ENCODE measurements at places on chromosomes 1 and 21. TPM values are rescaled to one million over a fixed set of nuclear protein-coding genes. Genes with fewer than 3 reads are reported as not detected.

DNA sequence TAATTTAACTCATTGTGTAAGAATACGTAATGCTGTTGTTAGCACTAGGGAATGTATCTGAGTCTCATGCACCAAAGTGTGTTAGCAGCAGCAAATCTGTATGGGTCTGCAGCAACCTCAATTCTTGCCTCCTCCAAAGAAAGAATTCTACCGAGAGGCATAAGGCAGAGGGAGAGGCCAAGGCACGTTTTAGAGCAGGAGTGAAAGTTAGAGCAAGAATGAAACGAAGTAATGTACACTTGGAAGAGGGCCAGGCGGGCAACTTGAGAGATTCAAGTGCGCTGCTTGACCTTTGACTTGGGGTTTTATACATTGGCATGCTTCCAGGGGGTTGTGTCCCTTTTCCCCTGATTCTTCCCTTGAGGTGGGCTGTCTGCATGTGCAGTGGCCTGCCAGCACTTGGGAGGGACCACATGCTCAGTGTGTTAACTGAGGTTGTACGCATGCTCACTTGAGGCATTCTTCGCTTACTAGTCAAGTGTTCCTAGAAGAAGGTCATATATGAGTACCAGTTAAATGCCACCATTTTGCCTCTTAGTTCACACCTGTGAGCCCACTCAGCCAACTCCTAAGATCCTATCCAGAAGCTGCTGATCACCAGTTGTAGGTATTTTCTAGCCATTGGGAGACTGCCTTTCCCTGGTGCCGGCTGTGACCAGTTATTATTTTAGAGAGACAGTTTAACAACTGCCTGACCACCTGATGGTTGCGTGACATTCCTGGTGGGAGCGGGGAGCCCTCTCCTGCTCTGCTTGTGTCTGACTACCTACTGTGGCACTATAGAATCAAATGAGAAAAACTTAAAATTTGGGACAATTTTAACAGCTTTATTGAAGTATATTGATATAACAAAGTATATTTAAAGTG lies 2.7 kb upstream of the CNN3 start:
- peaks cover 13% of the 10 kb centered on the region for H3K4me1 ChIP-seq
- H3K36me3 ChIP-seq = peaks cover 2% of the 10 kb centered on the region
- DNase-seq = no peak
- no peak overlapping the region for H3K4me3 ChIP-seq

DNA sequence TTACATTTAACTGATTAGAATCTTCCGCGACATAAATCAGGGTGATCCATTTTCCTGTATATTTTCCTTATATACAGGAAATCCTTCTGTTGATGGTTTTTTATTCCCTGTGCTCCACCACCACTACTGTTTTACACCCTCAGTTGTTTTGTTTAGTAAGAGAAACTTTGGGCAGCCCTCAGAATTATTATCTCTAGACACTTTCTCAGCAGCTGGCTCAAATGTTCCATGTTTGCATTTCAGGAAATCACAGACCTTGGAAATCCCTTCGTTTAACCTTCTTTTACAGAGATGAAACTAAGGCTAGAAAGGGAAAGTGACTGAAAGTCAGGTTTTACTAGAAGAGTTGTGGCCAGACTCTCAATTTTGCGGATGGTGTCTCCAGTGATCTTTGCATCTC lies 15.2 kb downstream of the ZNF697 start:
- no peak overlapping the region for H3K27ac ChIP-seq
- no peaks in the 10 kb centered on the region for H3K36me3 ChIP-seq
- DNase-seq = no peak
- H3K4me3 ChIP-seq = no peak overlapping the region
- H3K4me1 ChIP-seq = no peaks in the 10 kb centered on the region

- H3K4me3 ChIP-seq = no peak overlapping the region
- H3K4me1 ChIP-seq = peaks cover 4% of the 10 kb centered on the region
- no peak for DNase-seq
- peaks cover 12% of the 10 kb centered on the region for H3K27me3 ChIP-seq
- H3K27ac ChIP-seq = no peak overlapping the region
- H3K36me3 ChIP-seq = no peaks in the 10 kb centered on the region
Measured at GRCh38 chr21:31781737-31782136, 49.8 kb upstream of the SCAF4 start.

Gene FCRL1
- total RNA-seq = not detected

Gene WDTC1
- 21.9 TPM for total RNA-seq

- H3K36me3 ChIP-seq = peaks cover 73% of the 10 kb centered on the region
- no peak overlapping the region for H3K27ac ChIP-seq
- H3K4me3 ChIP-seq = no peak overlapping the region
- peaks cover 13% of the 10 kb centered on the region for H3K4me1 ChIP-seq
- DNase-seq = no peak
Measured at GRCh38 chr21:32741336-32741735, 13.5 kb upstream of the SYNJ1 start.

DNA sequence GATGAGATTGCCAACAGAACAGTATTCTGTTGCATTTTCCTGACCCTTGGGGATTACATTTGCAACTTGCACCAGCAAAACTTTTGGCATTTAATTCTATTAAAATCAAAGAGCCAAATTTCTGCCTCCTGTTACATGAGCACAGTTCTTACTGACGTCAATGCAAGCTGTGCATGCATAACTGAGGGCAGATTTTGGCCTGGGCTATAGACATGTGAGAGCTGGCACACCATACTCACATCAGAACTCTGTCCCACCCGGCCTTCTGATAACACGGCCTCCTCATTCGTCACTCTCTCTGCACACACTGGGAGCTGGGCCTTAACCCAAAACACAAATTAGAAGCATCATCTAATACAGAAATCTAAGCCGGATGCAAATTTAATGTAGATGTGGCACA lies 31.5 kb downstream of the PAPPA2 start:
- no peak overlapping the region for H3K4me3 ChIP-seq
- no peaks in the 10 kb centered on the region for H3K4me1 ChIP-seq
- H3K27ac ChIP-seq = no peak overlapping the region
- no peaks in the 10 kb centered on the region for H3K36me3 ChIP-seq

DNA sequence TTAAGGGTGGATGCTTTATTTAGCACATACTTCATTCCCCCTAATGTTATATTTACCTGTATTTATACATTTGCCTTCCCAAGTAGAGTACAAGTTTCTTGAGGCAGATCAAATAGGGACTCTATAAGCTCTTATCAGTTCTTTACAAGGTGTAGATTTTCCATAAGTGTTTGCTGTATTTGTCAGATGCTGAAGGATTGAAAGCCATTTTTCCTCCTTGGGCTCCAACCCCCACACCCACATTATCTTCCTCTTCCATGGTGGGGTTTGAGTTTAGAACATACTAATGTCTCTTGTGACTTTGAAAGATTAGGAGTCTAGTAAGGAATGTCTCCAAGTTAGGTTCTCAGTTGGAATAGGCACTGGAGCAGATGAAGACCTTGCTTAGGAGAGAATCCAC lies 2.4 kb upstream of the CHI3L2 start:
- peak overlapping the region; percentile 59 for H3K4me3 ChIP-seq
- H3K4me1 ChIP-seq = peaks cover 91% of the 10 kb centered on the region
- DNase-seq = no peak
- H3K27me3 ChIP-seq = no peaks in the 10 kb centered on the region
- no peaks in the 10 kb centered on the region for H3K36me3 ChIP-seq
- H3K27ac ChIP-seq = peak overlapping the region; percentile 84

DNA sequence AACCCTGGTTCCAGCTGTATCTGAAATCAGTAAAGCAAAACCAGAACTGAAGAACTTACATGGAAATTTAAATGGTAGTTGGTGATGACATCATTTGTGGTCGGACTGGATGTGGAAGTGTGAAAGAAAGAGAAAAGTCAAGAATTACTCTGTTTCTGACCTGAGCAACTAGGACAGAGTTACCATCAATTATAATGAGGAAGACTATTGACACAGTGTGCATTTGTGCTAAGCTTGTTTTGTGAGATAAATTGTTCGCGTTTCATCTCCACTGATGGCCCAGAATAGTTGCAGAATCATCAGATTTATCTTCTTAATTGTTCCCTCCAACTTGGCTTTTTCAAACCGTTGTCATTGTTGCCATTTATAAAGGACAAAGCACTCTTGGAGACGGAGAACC lies 410.6 kb upstream of the DEPDC1 start:
- H3K27me3 ChIP-seq = no peaks in the 10 kb centered on the region
- DNase-seq = no peak
- no peaks in the 10 kb centered on the region for H3K36me3 ChIP-seq
- no peak overlapping the region for H3K27ac ChIP-seq

- H3K27me3 ChIP-seq = peaks cover 21% of the 10 kb centered on the region
- no peak for DNase-seq
- no peak overlapping the region for H3K27ac ChIP-seq
- H3K4me3 ChIP-seq = no peak overlapping the region
- H3K4me1 ChIP-seq = peaks cover 15% of the 10 kb centered on the region
Measured at GRCh38 chr21:46063734-46064680, 33.9 kb upstream of the COL6A2 start.

Gene FCMR
- 49.3 TPM for total RNA-seq

GRCh38 chr1:201511396-201511940 lies 4.5 kb upstream of the CSRP1 start:
- no peaks in the 10 kb centered on the region for H3K27me3 ChIP-seq
- H3K4me3 ChIP-seq = no peak overlapping the region
- peaks cover 11% of the 10 kb centered on the region for H3K4me1 ChIP-seq
- peaks cover 8% of the 10 kb centered on the region for H3K36me3 ChIP-seq
- H3K27ac ChIP-seq = no peak overlapping the region
- DNase-seq = no peak

DNA sequence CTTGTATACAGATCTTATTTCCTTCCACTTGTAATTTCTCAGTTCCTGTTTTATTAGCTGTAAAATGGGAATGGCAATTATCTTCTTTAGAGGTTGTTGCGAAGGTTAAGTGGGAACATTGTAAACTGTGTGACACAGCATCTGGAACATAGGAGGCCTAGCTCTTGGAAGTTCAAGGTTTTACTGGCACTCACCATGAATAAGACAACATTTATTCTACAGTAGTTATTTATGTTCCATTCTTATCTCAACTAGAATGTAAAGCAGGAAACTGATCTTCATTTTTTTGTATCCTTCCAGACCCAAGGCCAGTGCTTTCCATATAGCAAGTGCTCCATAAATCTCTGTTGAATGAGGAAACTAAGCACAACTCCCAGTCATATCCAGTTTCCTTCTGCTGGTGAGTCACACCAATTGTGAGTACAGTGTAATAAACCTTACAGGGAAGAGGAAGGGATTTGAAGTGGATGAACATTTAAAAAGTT lies 1.4 kb downstream of the BCL10 start:
- H3K36me3 ChIP-seq = peaks cover 37% of the 10 kb centered on the region
- no peak for DNase-seq
- H3K27ac ChIP-seq = peak overlapping the region; percentile 94
- H3K4me1 ChIP-seq = peaks cover 57% of the 10 kb centered on the region
- H3K4me3 ChIP-seq = peak overlapping the region; percentile 84
- no peaks in the 10 kb centered on the region for H3K27me3 ChIP-seq

GRCh38 chr1:36450919-36451305 lies 661 bp upstream of the OSCP1 start:
- peaks cover 11% of the 10 kb centered on the region for H3K36me3 ChIP-seq
- H3K4me1 ChIP-seq = peaks cover 16% of the 10 kb centered on the region
- DNase-seq = no peak
- no peaks in the 10 kb centered on the region for H3K27me3 ChIP-seq

DNA sequence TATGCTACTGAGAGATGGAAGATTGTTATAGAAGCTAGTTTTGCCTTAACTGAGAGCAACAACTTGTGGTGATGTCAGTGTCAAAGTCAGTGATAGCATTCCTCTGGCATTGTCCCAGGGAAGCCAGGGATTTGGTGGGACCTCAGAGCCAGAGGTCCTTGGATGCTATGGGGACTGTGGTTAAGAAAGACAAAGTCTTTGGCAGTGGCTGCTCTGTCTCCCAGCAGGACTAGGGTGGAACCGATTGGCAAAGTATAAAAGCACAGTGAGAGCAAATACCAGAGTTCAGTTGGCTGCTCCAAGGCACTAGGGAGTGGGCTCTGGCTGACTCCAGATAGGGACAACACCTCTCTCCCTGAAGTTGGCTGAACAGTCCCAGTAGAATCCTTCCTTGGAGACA lies 104.8 kb downstream of the GDAP2 start:
- H3K4me1 ChIP-seq = no peaks in the 10 kb centered on the region
- H3K27ac ChIP-seq = no peak overlapping the region
- peaks cover 16% of the 10 kb centered on the region for H3K27me3 ChIP-seq
- no peaks in the 10 kb centered on the region for H3K36me3 ChIP-seq

GRCh38 chr1:164723296-164723798 lies 164.4 kb downstream of the PBX1 start:
- H3K36me3 ChIP-seq = no peaks in the 10 kb centered on the region
- peaks cover 4% of the 10 kb centered on the region for H3K4me1 ChIP-seq
- DNase-seq = no peak
- peaks cover 4% of the 10 kb centered on the region for H3K27me3 ChIP-seq
- no peak overlapping the region for H3K4me3 ChIP-seq

- no peaks in the 10 kb centered on the region for H3K27me3 ChIP-seq
- H3K36me3 ChIP-seq = no peaks in the 10 kb centered on the region
- no peak overlapping the region for H3K4me3 ChIP-seq
- DNase-seq = no peak
Measured at GRCh38 chr1:206465951-206466350, 4.3 kb upstream of the IKBKE start.

GRCh38 chr1:6888268-6888667 lies 103.0 kb downstream of the CAMTA1 start:
- H3K4me1 ChIP-seq = peaks cover 7% of the 10 kb centered on the region
- H3K4me3 ChIP-seq = no peak overlapping the region
- no peak for DNase-seq
- no peaks in the 10 kb centered on the region for H3K27me3 ChIP-seq
- no peak overlapping the region for H3K27ac ChIP-seq

Gene EPS8L3
- total RNA-seq = not detected

Gene CCDC30
- total RNA-seq = 1.3 TPM

Gene PTGS2
- total RNA-seq = 1.1 TPM

Gene CHD5
- total RNA-seq = 0.76 TPM

DNA sequence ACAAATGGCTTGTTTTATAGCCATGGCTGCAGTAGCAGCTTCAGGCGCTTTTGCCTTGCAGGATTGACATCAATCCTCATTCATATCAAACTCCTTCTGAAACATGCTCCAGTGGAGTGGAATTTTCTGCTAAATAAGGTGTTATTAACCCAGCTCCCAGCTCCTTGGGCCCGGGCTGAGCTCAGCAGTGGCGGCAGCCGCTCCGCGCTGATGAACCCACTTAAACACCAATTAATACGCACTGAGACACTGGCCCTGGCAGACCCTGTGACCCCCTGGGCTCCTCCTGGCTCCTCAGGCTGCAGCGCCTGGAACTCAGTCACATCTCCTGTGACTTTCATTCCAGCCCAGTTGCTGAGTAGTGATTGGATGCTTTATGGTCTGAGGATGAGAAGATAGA lies 137.4 kb upstream of the GRIK3 start:
- no peak overlapping the region for H3K27ac ChIP-seq
- no peak overlapping the region for H3K4me3 ChIP-seq
- H3K4me1 ChIP-seq = no peaks in the 10 kb centered on the region
- peaks cover 31% of the 10 kb centered on the region for H3K27me3 ChIP-seq
- DNase-seq = no peak

Gene HCRTR1
- not detected for total RNA-seq

DNA sequence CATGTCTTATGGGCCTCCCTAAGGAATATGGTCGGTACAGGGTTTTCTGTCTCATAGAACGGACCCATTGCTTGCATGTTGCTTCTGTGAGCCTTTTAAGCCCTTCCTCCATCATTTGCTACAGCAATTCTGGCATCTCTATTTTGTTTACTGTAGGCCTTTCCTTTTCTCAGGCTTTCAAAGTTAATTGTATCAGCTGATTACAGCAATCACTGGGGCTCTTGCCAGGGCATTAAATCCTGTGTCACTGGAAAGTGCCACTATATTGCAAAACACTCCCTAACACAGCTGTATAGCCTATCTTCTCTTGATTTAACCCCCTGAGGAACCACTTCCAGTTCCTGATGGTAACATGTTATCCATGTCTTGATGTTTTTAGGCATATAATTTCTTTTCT lies 156.5 kb downstream of the PDE4B start:
- no peak overlapping the region for H3K27ac ChIP-seq
- H3K4me1 ChIP-seq = peaks cover 12% of the 10 kb centered on the region
- H3K36me3 ChIP-seq = no peaks in the 10 kb centered on the region
- DNase-seq = no peak
- peaks cover 9% of the 10 kb centered on the region for H3K27me3 ChIP-seq
- no peak overlapping the region for H3K4me3 ChIP-seq
